Stimulated activated CD4-positive, alpha-beta T cell treated with anti-CD3 and anti-CD28 coated beads, Interleukin-2, amount 100 ng/mL, for 24 hours (primary cell): ENCODE measurements at places on chromosomes 1 and 21.
A peak's percentile ranks its signal among the peaks of the same experiment; 100 is the strongest.

DNA sequence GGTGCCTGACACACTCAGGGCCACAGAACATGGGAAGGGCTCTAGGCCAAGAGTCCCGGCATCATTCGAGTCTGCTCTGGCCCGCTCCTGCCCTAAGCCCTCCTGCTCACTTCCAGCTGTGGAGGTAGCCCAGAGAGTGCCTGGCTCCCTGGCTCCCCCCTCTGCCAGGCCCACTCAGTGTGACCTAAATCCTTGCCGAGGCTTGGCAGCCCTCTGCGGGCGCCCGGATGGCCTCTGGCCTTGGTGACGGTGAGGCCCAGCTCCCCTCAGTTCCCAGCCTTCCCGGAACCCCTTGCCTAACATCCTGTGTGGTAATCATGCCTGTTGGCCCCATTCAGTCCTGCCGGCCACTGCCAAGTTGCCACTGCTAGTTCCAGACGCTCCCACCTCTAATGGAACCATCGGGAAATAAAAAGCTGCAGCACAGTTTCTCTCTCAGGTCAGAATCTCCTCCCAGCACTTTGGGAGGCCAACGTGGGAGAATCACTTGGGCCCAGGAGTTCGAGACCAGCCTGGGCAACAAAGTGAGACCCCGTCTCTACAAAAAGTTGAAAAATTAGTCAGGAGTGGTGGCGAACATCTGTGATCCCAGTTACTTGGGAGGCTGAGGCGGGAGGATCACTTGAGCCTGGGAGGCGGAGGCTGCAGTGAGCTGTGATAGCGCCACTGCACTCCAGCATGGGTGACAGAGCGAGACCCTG is 1.2 kb upstream of the H6PD start:
- no peak for DNase-seq

DNA sequence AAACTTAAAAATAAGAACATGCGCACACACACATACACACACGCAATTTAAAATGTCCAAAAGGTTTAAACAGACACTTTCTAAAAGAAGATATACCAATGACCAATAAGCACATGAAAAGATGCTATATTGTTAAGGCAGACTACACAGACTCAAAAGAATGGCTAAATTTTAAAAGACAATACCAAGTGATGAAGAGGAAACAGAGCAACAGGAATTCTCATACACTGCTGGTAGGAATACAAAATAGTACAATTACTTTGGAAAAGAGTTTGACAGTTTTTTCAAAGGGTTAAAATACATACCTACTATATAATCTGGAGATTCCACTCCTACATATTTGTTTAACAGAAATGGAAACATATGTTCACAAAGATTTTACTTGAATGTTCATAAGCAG is 239.6 kb upstream of the SAMSN1 start:
- DNase-seq = no peak

DNA sequence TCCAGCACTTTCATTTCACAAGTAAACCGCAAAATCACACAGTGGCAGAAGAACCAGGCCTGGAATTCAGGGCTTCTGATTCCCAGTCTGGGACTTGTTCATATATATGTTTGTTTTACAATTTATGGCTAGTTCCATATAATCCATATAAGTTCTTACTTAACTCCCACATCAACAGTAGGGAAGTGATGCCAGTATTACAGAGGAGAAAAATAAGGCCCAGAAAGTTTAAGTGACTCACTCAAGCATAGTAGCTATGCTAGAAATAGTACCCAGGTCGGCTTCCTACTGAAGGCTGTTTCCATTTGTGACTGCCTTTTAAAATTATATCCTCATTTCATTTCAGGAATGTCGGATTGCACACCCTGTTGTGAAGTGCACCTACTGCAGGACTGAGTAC is 1.4 kb downstream of the FAM76A start:
- no peak for DNase-seq

- DNase-seq = peak; percentile 39
Measured at GRCh38 chr1:163315773-163316374, 5.9 kb upstream of the NUF2 start.

- no peak for DNase-seq
Measured at GRCh38 chr1:24386241-24386640, 27.3 kb downstream of the STPG1 start.

DNA sequence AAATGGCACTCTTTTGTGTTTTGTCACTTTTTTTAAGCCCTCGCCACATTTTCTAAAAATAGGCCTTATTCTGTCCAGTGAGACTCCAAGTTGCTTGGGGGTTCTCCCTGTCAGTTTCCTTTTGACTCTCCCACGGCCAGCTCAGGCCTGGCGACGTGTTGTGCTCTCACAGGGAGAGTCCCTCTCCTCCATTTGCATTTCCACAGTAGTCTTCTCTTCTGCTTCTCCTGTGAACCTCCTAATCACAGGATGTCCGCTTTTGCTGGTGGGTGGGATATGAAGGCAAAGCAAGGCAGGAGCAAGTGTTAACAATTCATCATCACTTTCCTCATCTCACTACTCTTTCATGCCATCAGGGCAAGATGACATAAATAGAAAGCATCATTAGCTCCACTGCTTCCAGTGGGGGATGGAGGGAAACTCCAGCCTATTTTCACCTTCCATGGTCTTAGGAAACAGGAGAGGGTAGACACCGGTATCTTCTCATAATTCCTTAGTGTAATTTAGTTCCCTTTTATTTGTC is 99.8 kb downstream of the INTS7 start:
- peak; percentile 71 for DNase-seq

GRCh38 chr1:100799954-100800612 is 80.5 kb downstream of the VCAM1 start:
- no peak for DNase-seq
